CD4-positive, alpha-beta T cell treated with Interleukin-4 for 1 hour (primary cell): ENCODE measurements at places on chromosomes 3 and 15.

GRCh38 chr15:99986297-99987118 lies 253.3 kb upstream of the LYSMD4 start:
- no peak for DNase-seq

DNA sequence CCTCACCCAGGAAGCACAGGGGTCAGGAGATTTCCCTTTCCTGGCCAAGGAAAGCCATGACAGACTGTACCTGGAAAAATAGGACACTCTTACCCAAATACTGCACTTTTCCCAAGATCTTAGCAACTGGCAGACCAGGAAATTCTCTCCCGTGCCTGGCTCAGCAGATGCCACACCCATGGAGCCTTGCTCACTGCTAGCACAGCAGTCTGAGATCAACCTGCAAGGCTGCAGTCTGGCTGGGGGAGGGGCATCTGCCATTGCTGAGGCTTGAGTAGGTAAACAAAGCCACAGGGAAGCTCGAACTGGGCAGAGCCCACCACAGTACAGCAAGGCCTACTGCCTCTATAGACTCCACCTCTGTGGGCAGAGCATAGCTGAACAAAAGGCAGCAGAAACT lies 567.3 kb upstream of the LMCD1 start:
- DNase-seq = no peak

GRCh38 chr3:59817511-59817910 lies 767.7 kb upstream of the CFAP20DC start:
- DNase-seq = no peak

GRCh38 chr3:139326707-139327106 lies 17.1 kb upstream of the MRPS22 start:
- no peak for DNase-seq

DNA sequence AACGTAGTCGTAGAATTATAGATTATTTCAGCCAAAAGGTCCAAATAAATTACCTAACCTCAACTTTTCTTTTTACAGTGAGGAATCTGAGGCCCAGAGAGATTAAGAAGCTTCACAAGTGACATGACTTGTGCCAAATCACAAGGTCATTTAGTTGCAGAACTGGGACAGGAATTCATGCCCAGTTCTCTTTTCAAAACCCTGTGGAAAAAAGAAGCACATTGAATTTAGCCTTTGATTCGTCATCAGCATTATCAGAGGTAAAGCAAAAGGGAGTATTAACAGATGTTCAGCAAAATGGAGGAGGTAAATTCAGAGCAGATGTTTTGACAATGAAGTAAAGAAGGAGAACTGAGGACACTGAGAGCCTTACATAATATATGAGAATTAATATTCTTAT lies 4.5 kb downstream of the SERPINI2 start:
- DNase-seq = no peak

DNA sequence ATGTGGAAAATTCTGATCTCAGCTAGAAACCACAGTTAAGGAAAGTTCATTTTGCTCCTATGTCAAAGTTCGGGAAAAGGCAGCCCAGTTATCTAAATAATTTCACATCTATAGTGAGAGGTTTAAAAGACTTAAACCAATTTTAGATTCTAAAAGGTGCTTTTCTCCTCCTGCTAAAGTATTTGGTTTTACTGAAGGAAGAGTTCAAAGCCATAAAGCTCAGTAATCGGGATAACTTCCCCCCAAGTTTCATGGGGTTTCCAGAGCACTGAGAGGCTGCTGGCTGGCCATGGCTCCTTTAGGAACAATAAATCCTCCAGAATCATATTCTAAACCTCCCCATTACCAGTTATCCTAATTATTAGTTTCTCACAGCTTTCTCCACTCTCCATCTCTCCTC lies 38.2 kb downstream of the ZIC4 start:
- no peak for DNase-seq

DNA sequence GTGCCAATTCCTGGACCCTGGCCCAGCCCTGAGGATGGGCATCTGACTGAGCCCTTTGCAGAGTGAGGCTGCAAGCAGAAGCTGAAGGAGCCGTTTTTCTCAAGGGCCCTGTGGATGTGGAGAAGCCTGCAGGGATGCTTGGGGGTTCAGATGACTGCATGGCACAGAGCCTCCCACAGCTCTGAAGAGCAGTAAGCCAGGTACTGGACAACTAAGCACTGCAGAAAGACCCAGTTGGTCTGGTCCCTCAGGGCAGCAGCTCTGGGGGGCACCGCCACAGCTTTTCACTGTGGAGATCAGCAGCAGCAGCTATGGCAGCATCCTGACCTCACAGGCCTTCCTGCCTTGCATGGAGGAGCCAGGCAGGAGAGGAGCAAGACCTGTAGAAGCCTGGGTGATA lies 67.6 kb downstream of the CRYGS start:
- no peak for DNase-seq

- no peak for DNase-seq
These were observed 17.1 kb upstream of the RFC4 start for GRCh38 chr3:186823386-186823785.

- peak; percentile 70 for DNase-seq
These were observed 915 bp upstream of the CALML4 start for GRCh38 chr15:68205954-68206539.

- no peak for DNase-seq
These were observed 116.7 kb upstream of the MRPS22 start for GRCh38 chr3:139227165-139227564.

GRCh38 chr3:181328346-181328745 lies 338.8 kb upstream of the DNAJC19 start:
- no peak for DNase-seq

DNA sequence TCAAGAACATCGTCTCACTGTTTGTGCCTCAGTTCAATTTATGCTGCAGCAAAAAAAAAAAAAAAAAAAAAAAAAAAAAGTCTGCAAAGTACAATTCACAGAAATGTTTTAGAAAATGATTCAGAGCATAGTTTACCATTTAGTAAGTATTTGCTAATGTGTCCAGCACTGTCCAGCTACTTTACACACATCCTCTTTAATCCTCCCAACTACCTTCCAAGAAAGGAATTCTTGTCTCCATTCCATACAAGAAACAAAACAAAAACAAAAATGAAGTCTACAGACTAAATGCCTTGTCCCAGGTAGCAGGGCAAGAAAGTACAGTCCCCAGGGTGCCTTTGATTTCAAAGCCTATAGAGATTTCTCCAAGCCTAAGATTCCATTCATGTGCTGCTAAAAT lies 38.9 kb upstream of the SNTN start:
- no peak for DNase-seq

GRCh38 chr15:56919031-56919608 lies 676 bp downstream of the TCF12 start:
- peak; percentile 69 for DNase-seq

DNA sequence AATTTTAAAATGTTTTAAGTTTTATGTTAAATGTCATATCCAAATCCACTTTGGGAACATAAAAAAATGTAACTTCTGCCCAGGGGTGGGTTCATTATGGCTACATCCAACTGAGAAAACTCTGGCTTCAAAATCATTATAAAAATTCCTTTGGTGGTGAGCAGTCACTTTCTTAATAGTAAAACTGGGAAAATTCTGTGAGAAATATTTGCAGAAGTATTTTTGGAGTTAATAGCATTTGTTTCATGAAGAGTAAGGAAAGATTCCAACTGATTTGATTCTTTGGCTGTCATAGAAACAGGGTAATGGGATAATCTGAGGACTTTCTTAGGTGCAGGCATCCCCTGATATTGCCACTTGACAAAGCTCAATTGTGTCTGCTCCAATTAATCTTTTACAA lies 38.8 kb downstream of the CPA3 start:
- no peak for DNase-seq

DNA sequence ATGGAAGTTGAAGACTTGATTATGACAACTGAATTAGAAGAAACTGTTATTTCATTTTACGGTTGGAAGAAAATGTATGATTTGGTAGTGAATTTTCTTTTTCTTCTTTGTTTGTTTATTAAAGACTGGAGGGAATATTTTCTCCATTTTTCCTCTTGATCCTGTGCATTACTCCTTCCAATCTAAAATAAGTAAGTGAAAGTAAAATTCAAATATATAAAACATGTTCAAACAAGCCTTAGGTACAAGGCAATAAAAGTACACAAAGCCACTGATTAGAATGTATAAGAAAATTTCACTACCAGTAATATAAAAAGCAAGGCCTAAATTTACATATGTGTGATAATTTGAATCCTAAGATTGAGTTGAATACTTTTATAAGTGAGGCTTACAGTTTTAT lies 181.2 kb upstream of the MME start:
- DNase-seq = no peak

DNA sequence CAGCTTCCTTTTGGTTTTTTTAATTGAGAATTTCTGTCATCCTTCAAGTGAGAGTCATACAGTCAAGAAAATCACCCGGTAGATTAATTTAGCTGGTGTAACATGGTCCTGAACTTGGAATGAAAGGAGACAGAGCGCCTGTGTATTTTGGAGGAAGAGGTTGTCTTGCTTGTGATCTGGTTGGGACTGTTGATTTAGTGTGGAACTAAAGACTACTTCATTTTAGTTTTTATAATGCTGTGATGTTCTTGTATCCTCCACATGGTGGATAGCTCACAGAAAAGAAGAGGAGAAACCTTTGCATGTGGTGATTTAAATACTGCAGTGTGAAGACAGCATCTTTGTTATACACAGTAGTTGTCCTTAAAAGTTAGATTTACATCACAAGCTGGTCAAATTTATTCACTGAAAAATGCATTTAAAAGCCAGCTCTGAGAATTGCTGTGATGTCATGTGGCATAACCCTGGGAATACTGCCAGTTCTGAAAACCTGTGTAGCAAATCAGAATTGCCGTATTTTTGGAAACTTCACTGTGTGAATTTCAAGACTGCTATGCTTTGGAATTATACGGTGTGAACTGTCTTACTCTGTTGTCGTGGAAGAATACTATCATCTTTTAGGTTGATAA lies 268.5 kb downstream of the PTPRG start:
- no peak for DNase-seq

DNA sequence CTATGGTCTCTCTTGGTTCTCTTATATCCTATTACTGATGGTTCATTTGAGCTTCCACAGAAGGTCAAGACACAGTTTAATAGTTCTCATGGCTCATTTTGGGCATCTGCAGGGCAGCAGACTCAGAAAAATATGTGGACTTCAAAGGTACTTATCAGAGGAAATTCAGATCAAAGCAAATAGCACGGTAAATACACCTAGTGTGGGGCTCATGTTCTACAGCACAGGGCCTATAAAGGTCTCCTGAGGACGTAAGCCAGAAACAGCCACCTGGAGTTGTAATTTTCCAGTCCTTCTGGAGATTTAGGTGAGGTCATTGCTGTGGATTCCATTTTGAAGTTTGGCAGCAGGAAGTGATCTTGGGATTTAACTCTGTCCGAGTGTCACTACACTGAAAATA lies 134.5 kb upstream of the SGO1 start:
- DNase-seq = no peak

DNA sequence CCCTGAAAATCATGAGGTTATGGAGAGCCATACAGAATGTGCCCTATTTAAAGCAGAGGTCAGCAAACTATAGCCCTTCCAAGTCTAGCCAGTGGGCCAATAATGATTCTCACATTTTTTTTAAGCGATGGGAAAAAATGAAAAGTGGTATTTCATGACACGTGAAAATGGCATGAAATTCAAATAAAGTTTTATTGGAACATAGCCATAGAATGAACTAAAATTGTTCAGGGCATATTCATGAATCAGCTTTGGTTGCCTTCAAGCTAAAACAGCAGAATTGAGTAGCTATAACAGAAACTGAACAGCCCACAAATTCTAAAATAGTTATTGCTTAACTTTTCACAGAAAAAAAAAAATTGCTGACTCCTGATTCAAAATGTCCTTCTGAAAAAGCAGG lies 104.5 kb downstream of the TFG start:
- DNase-seq = no peak

GRCh38 chr3:54121414-54122323 lies 683 bp upstream of the CACNA2D3 start:
- no peak for DNase-seq
